ENCODE measurements at places on chromosomes 7 and 10. TPM values are rescaled to one million over a fixed set of nuclear protein-coding genes. Genes with fewer than 3 reads are reported as not detected.

The PDZD7 gene
- 0.13 TPM for total RNA-seq

The CLDN12 gene
- total RNA-seq, result 89.7 TPM

GRCh38 chr7:50534690-50535290 lies 30.4 kb downstream of the DDC start:
- peak; percentile 100 for DNase-seq

The PDE6C gene
- total RNA-seq, result not detected

DNA sequence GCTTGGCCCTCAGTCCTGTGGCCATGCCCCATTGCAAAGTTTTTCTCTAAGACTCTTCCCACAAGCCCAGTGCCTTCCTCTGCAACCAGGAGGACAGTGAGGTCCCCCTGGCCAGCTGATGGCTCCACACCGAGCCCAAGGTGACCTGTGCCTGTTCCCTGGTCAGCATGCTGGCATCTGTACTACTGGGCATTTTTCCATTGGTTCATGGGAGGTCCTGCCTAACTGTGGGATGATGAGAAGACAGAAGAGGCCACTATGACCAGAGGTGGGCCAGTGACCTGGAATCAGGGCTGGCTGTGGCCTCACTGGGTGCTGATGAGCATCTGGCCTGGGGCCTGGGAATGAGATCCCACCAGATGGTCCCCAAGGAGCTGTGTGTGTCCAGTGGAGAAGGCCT lies 20.2 kb downstream of the CALML3 start:
- DNase-seq, result no peak

DNA sequence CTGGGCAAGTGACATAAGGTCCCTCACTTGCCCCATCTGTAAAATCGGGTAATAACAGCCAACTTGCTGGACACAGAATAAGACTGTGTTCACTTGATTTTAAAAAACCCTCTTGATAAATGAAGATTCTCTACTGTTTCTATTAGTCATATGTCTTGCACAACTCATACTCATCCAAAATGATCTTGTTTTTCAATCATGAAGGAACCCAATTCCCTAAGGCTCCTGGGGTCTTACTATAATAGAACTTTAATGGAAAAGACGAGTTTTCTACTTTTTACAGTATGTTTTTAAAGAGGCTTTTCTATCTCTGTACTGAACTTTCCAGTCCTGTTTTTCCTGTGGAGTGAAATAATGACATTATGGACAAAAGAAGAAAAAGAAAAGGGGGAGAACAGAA lies 103.8 kb downstream of the ARID5B start:
- DNase-seq, result peak; percentile 29

All from bronchial epithelial cell (primary cell).